ENCODE measurements at places on chromosomes 2 and 18. TPM values are rescaled to one million over a fixed set of nuclear protein-coding genes. Genes with fewer than 3 reads are reported as not detected.

The SANBR gene
- 6.0 TPM for total RNA-seq

The C2orf66 gene
- total RNA-seq: not detected

The PRKAG3 gene
- not detected for total RNA-seq

The CNDP1 gene
- total RNA-seq: not detected

Data from CD4-positive, alpha-beta memory T cell (primary cell).